ENCODE measurements at places on chromosomes 12 and 14.

DNA sequence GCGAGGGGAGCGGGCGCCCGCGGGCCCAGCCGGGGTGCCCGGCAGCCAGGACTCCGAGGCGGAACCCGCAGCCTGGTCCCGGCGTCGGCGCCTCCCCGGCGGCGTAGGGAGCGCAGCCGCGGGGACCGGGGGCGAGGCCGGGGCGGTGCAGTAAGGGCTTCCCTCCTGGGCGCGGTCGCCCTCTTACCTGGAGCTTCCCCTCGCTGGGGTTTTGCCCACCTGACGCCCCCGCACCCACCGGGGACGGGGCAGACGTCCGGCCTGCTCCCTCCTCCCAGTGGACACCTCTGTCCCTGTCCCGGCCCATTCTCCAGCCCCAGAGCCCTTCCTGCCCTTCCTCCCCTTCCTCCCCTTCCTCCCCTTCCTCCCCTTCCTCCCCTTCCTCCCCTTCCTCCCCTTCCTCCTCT is 413 bp upstream of the TUBA1C start:
- peak; percentile 44 for DNase-seq
- peak overlapping the region; percentile 95 for H3K4me3 ChIP-seq
- H3K27me3 ChIP-seq, result no peaks in the 10 kb centered on the region
- H3K27ac ChIP-seq, result peak overlapping the region; percentile 94
- peaks cover 2% of the 10 kb centered on the region for H3K36me3 ChIP-seq

DNA sequence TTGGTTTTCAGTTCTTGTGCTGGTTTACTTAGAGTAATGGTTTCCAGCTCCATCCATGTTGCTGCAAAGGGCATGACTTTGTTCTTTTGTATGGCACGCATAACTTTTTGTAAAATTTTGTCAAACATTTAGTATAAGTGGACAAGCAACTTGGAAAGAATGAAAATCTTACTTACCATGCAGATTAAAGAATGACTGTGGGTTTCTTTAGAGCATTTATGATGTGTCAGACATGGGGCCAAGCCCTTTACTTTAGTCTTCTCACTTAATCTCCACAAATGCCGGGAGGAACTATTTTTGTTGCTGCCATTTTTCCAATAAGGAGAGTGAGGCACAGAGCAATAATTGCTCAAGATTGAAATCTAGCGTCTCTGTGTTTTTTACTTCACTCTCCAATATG is 652.5 kb upstream of the TBX3 start:
- H3K27ac ChIP-seq, result no peak overlapping the region
- no peaks in the 10 kb centered on the region for H3K4me1 ChIP-seq
- no peaks in the 10 kb centered on the region for H3K27me3 ChIP-seq
- no peak for DNase-seq

GRCh38 chr12:109167781-109168180 is 51.4 kb downstream of the ACACB start:
- H3K4me1 ChIP-seq, result no peaks in the 10 kb centered on the region
- H3K36me3 ChIP-seq, result peaks cover 6% of the 10 kb centered on the region
- no peak overlapping the region for H3K4me3 ChIP-seq
- H3K27ac ChIP-seq, result no peak overlapping the region
- DNase-seq, result no peak
- no peaks in the 10 kb centered on the region for H3K27me3 ChIP-seq

GRCh38 chr12:121781484-121781997 is 11.9 kb downstream of the RHOF start:
- H3K27ac ChIP-seq, result peak overlapping the region; percentile 100
- DNase-seq, result no peak
- H3K4me3 ChIP-seq, result peak overlapping the region; percentile 87
- H3K27me3 ChIP-seq, result no peaks in the 10 kb centered on the region
- peaks cover 40% of the 10 kb centered on the region for H3K4me1 ChIP-seq

DNA sequence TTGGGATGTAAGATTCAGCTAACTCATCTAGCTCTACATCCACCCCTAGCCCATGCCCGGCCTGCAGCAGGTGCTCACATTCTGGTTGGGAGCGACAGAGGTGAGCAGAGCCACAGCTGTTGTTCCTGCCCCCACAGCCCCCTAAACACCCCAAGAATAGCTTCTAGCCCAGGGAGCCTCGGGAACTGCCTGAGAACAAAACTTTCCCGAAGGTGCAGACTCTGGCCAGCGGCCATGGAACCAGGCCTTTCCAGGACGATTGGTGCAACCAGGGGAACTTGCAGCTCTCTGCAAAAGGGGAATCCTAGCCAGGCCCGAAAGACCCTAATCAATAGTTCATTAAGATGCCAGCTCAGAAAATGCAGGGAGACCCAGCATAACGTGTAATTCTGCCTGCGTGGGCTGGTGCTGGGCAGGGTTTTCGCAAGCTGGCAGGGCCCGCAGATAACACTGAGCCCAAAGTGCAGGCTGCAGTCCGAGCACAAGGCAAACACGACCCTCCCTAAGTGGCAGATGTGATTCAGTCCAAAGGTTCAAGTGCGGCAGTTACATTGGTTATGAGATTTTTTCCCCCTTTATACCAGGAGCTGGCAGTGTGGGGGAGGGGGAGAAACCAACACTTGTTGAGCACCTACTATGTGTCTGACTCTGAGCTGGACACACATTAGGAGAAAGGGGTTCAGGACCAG is 122.5 kb upstream of the MAP1LC3B2 start:
- peaks cover 20% of the 10 kb centered on the region for H3K27me3 ChIP-seq
- peaks cover 2% of the 10 kb centered on the region for H3K4me1 ChIP-seq
- no peak overlapping the region for H3K4me3 ChIP-seq
- no peak overlapping the region for H3K27ac ChIP-seq
- no peak for DNase-seq

- no peaks in the 10 kb centered on the region for H3K27me3 ChIP-seq
- DNase-seq, result no peak
- no peak overlapping the region for H3K27ac ChIP-seq
- no peaks in the 10 kb centered on the region for H3K36me3 ChIP-seq
Measured at GRCh38 chr14:104869669-104870367, 4.8 kb downstream of the CEP170B start.

DNA sequence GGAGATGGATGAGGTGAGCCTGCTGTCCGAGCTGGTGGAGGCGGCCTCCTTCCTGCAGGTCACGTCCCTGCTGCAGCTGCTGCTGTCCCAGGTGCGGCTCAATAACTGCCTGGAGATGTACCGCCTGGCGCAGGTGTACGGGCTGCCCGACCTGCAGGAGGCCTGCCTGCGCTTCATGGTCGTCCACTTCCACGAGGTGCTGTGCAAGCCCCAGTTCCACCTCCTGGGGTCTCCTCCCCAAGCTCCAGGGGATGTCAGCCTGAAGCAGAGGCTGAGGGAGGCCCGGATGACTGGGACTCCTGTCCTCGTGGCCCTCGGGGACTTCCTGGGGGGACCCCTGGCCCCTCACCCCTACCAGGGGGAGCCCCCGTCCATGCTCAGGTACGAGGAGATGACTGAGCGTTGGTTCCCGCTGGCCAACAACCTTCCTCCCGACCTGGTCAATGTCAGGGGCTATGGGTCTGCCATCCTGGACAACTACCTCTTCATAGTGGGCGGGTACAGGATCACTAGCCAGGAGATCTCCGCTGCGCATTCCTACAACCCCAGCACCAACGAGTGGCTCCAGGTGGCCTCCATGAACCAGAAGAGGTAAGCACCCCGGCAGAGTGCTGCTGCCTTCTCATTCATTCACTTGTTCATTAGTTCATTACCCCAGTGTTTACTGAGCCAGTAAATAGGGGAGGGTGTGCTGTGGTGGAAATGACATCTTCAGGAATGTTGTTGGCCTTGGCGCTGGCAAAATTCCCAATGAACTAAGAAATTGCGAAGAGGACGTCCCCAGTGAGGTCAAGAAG is 774 bp upstream of the MANSC4 start:
- H3K4me1 ChIP-seq, result peaks cover 29% of the 10 kb centered on the region
- peak overlapping the region; percentile 83 for H3K4me3 ChIP-seq
- H3K36me3 ChIP-seq, result peaks cover 2% of the 10 kb centered on the region
- peak overlapping the region; percentile 14 for H3K27ac ChIP-seq
- DNase-seq, result peak; percentile 13
- no peaks in the 10 kb centered on the region for H3K27me3 ChIP-seq

DNA sequence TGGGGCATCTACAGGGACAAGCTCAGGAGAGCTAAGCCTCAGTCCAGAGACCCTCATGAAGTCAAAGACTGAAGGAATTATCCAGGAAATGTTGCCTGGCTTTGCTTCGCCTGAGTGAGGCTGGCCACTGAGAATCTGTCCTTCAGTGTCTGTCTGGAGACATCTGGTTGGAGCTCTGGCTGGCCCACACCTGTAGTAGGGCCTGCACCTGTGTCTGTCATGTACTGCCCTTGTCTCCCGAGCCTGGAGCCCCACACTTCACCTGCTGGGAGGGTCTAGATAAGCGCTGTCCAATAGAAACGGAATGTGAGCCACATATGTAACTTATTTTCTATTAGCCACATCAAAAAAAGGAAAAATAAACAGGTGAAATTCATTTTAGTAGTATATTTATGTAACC is 9.9 kb upstream of the HDAC7 start:
- H3K36me3 ChIP-seq, result no peaks in the 10 kb centered on the region
- no peak for DNase-seq
- H3K27me3 ChIP-seq, result no peaks in the 10 kb centered on the region
- H3K4me1 ChIP-seq, result peaks cover 65% of the 10 kb centered on the region

DNA sequence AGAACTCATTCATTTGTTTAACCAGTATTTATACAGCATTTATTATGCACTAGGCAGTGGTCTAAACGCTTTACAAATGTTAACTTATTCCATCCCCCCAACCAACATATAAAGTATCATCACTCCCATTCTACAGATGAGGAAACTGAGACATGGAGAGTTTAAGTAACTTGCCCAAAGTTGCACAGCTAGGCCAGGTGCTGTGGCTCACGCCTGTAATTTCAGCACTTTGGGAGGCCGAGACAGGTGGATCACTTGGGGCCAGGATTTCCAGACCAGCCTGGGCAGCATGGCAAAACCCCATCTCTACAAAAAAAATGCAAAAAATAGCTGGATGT is 37.9 kb downstream of the ZFP36L1 start:
- DNase-seq, result no peak
- H3K27ac ChIP-seq, result no peak overlapping the region
- H3K36me3 ChIP-seq, result no peaks in the 10 kb centered on the region
- H3K4me1 ChIP-seq, result peaks cover 9% of the 10 kb centered on the region
- H3K4me3 ChIP-seq, result no peak overlapping the region

GRCh38 chr12:20361416-20361815 is 6.9 kb upstream of the PDE3A start:
- H3K36me3 ChIP-seq, result no peaks in the 10 kb centered on the region
- no peaks in the 10 kb centered on the region for H3K4me1 ChIP-seq
- no peak overlapping the region for H3K27ac ChIP-seq
- H3K27me3 ChIP-seq, result no peaks in the 10 kb centered on the region
- no peak for DNase-seq

DNA sequence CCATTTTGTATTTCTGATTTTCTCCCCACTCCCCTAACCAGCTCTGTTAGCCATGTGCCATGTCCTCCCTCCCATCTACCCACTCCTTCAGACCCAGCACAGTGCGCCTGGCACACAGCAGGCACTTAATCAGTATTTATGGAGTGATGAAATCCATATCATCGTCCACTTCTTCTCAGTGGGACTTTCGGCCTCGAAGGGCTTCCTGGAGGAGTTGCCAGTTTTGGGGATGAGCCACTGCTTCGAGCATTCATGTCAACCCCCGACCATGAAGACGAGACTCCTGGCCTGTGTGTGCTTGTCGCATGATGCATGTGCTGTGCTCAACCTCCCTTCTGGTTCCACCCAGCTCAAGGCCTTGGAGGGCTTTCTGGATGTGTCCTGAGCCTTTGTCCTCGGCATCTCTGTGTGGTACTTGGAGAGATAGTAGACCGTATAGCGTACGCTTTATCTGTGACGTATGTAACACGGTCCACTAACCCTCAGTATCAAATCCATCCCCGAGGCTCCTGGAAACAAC is 119.5 kb upstream of the RTL1 start:
- DNase-seq, result no peak
- no peak overlapping the region for H3K4me3 ChIP-seq
- H3K4me1 ChIP-seq, result no peaks in the 10 kb centered on the region

- no peaks in the 10 kb centered on the region for H3K27me3 ChIP-seq
- H3K4me3 ChIP-seq, result no peak overlapping the region
- peaks cover 9% of the 10 kb centered on the region for H3K36me3 ChIP-seq
- H3K4me1 ChIP-seq, result peaks cover 2% of the 10 kb centered on the region
- H3K27ac ChIP-seq, result no peak overlapping the region
- DNase-seq, result no peak
Measured at GRCh38 chr12:89436062-89436461, 83.8 kb upstream of the DUSP6 start.

- no peak for DNase-seq
- H3K4me3 ChIP-seq, result peak overlapping the region; percentile 72
- peaks cover 86% of the 10 kb centered on the region for H3K27me3 ChIP-seq
- H3K36me3 ChIP-seq, result peaks cover 2% of the 10 kb centered on the region
- H3K4me1 ChIP-seq, result peaks cover 7% of the 10 kb centered on the region
Measured at GRCh38 chr14:25050269-25051150, 563 bp upstream of the STXBP6 start.

DNA sequence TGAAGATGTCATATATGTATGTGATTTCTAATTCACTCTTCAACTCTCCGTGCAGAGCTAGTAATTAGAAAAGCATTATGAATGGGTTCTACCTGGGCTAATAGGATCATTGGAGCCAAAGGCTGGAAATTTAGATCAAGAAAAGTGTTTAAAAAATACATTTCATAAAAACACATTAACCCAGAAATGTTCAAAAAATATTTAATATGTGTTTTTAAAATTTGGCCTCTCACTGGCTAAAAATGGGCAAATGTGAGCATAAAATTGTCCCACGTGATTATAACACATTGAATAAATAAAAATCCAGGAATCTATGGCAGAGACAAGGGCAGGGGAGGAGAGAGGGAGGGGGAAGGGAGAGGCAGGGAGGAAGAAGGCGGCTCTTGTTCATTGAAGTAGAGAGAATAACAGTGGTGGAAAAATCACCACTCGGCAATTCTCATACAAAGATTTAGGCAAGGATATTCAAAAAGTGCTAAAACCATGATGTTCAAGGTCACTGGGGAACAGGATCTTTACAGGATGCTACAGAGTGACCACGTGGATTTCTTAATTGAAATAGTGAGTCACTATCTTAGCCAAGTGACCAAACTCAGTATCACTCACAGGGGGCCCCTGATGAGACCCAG is 38.8 kb downstream of the FBXO21 start:
- no peaks in the 10 kb centered on the region for H3K27me3 ChIP-seq
- no peak overlapping the region for H3K4me3 ChIP-seq
- peak overlapping the region; percentile 77 for H3K27ac ChIP-seq
- peaks cover 19% of the 10 kb centered on the region for H3K4me1 ChIP-seq

DNA sequence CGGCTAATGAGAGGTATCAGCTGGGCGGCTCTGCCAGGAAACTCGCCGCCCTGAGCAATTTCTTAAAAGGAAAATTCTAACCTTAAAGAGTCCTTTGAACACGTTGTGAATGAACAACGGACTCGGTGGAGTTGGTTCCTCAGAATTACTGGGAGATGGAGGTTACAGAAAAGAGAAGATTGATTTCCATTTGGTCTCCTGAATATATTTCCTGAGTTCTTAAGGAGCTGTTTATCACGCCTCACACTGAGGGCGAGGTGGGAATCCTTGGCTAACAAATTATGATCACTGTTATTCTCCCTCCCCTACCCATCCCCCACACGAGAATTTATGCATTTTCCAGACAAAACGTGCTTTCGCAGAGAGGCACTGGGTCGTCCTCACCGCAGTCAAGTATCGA is 194.5 kb upstream of the C14orf180 start:
- no peak for DNase-seq
- H3K27ac ChIP-seq, result no peak overlapping the region
- peaks cover 3% of the 10 kb centered on the region for H3K36me3 ChIP-seq
- no peaks in the 10 kb centered on the region for H3K27me3 ChIP-seq
- peaks cover 12% of the 10 kb centered on the region for H3K4me1 ChIP-seq

- H3K27me3 ChIP-seq, result peaks cover 41% of the 10 kb centered on the region
- no peak overlapping the region for H3K4me3 ChIP-seq
- no peaks in the 10 kb centered on the region for H3K36me3 ChIP-seq
- DNase-seq, result no peak
- peaks cover 9% of the 10 kb centered on the region for H3K4me1 ChIP-seq
Measured at GRCh38 chr12:94879542-94879941, 124.0 kb downstream of the NDUFA12 start.
